Upper lobe of right lung (tissue), 1 donor: ENCODE measurements at places on chromosomes 12 and 14. TPM values are rescaled to one million over a fixed set of nuclear protein-coding genes. Genes with fewer than 3 reads are reported as not detected.

PLEK2 gene
- 2.5 TPM for total RNA-seq

ESR2 gene
- total RNA-seq: 1.3 TPM

CSRNP2 gene
- total RNA-seq: 34.5 TPM

SLC7A8 gene
- 49.8 TPM for total RNA-seq

GPR135 gene
- 2.1 TPM for total RNA-seq

SYT10 gene
- not detected for total RNA-seq

BATF gene
- total RNA-seq: 4.9 TPM

DNAJC22 gene
- total RNA-seq: 0.67 TPM

SERPINA5 gene
- 0.41 TPM for total RNA-seq

TCL1B gene
- not detected for total RNA-seq

AQP6 gene
- total RNA-seq: 0.35 TPM

SDR9C7 gene
- total RNA-seq: not detected

GRCh38 chr14:43900173-43900655 is 606.9 kb downstream of the FSCB start:
- no peak for DNase-seq

GRCh38 chr14:24037658-24038037 is 14.2 kb upstream of the CARMIL3 start:
- DNase-seq: no peak

GRCh38 chr12:115335048-115335447 is 651.1 kb upstream of the TBX3 start:
- DNase-seq: no peak

GRCh38 chr14:68365228-68365627 is 427.6 kb downstream of the ZFP36L1 start:
- no peak for DNase-seq

DNA sequence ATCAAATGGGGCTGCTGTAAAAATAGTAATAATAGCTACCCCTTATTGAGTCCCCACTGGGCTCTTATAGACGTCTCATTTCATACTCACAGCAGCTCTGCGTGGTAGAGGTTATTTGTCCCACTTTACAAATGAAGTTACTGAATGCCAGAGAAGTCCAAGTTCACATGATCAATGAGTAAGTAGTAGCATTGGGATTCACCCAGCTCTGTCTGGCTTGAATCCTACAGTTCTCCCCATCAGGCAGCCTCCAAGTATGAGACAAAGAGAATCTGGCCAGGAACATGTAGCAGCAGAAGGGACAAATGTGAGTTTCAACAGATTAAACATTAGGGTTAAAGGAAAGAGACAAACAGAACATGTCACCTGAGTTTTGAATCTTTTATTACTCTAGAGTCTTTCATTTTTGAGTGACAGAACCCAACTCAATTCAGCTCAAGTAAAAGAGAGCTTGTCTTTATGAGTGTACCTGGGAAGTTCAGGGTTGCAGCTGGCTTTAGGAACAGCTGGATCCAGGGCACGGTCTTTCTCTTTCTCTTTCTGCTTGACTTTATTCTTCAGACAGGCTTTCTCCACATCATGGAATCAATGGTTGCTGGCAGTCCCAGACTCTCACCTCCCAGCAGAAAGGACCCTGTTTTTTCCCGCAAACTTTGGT is 64.1 kb upstream of the JDP2 start:
- no peak for DNase-seq

- DNase-seq: no peak
These were observed 340.2 kb downstream of the MED13L start for GRCh38 chr12:115936997-115937916.

DNA sequence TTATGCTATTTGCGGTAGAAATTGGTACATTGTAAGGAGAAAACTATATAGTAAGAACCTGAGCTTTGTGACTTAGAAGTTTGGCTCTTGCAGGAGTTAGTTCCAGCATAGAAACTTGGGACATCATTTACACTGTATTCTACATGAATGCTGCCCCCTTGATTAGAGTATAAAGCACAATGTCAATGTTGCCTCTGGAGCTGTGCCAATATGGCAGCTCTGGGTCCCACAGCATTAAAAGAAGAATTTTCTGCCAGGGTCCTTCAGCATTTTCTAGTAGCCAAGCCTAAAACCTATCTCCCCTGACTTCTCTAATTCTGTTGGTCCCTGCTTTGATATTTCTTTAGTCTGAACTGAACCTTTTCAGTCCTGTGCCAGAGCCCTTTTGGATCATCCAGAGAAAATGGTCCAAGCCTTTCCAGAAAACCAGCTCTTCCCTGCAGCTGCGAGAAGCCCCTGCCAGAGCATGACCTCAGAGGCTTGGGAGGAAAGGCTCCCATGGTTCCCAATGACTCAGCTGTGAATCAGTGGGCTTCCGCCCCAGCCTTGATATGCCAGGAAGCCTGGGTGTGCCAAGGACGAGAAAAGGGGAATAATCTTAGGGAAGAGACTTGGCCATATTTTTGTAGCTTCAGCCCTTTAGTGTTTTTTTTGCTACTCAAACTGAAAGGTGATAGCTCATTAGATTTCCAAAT is 43.2 kb downstream of the PLEKHG7 start:
- no peak for DNase-seq

DNA sequence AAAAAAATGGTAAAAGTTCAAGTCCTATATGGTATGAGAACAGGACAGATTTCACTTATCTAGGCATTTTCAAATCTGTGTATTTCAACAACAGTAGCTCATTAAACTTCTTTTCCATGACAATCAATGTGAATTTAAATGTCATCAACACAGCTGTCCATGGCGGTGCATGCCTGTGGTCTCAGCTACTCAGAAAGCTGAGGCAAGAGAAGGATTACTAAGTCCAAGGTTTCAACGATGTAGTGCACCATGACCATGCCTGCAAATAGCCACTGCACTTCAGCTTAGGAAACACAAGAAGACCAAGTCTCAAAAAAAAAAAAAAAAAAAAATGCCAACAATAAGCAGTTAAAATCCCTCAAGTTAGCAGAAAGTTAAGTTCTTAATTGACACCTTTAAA is 214.6 kb downstream of the C12orf50 start:
- DNase-seq: no peak

DNA sequence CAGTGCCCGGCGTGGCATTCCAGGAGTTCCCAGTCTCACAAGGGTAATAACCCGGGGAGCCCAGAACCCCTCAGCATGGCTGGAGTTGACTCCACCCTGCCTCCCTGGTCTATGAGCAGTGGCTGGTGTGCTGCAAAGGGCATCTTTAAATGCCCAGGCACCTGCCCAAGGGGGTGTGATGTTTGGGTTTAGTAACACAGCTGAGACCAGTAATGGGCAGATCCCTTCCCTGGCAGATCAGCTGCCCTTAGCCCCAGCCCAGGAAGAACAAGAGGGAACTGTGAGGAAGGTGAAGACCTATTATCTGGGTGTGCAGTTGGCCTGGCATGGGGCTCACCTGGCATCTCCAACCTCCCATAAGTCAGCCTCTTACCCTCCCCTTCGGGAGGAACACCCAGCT is 35.9 kb downstream of the RBM19 start:
- no peak for DNase-seq

DNA sequence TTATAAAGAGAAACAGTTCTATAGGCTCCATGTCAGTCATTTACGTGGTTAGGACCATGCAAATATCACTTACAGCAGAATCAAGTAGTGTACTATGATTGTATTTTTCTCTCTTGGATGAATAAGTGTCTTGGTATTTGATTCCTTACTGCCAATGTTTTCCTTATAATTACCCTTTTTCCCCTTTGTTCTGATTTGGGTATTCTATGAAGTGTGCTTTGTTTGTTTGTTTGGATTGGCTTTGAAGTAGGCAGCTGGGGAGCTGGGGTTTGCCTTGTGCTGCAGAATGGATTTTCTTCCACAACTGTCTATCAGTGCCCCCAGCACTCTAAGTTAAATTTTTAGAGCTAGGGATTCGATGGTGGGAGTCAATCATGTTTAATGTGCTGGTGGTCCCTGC is 12.4 kb downstream of the TMEM120B start:
- DNase-seq: no peak

DNA sequence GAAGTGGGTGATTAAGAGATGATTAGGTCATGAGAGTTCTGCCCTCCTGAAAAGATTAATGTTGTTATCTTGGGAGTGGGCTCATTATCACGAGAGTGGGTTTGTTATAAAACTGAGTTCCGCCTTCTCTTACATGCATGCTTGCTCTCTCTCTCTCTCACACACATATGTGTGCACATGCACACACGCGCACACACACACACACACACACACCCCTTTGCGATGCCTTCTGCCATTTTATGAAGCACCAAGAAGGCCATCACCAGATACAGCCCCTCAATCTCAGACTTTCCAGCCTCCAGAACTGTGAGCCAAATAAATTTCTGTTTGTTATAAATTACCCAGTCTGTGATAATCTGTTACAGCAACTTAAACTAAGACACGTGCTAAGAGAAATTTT is 5.7 kb upstream of the SLC41A2 start:
- no peak for DNase-seq

DNA sequence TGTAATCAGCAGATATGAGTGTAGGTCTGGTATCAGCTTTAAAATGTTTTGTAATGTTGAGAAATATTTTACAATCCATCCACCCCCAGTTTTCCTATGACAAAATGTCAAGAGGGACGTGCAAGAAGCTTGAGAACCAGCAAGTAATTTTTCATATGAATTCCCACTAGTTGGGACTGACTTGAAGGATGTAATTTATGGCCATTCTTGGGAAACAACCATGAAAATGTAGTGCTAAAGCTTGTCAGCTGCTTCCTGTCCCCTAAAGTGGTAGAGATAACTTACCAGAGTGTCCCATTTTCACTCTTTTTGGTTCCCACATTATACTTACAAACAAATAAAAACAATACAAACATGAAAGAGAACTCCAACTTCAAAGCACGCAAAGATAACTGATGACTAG is 63.9 kb downstream of the RERG start:
- DNase-seq: no peak

DNA sequence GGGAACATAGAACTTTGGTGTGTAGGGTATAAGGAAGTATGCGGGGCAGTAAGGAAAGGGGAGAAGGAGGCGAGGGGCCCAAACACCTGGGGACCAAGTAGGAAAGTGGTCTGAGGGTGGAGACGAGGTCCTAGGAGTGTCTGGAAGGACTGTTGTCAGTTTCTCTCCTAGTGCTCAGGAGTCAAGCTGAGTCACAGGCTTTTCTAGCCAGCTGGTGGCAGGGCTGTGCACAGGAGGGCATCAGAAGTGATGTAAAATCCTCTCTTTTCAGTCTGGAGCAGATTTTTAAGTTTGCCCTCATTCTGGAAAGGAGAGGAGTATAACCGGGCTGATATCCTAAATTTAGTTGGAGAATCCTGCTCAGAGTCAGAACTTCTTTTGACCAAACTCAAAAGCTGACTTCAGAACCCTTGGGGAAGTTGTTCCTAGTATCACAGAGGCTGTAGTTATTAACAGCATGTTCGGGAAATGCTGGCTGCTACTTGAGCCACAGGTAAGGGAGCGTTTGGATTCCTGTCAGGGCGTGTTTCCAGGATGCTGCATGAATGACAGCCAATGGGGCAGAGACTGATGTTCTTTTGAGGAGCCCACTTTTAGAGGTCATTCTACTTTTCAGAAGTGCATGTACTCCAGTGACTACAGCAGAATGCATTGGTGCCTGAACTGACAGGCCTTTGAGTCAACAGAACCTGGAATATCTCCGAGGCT is 19.3 kb downstream of the ZNF664 start:
- DNase-seq: no peak

DNA sequence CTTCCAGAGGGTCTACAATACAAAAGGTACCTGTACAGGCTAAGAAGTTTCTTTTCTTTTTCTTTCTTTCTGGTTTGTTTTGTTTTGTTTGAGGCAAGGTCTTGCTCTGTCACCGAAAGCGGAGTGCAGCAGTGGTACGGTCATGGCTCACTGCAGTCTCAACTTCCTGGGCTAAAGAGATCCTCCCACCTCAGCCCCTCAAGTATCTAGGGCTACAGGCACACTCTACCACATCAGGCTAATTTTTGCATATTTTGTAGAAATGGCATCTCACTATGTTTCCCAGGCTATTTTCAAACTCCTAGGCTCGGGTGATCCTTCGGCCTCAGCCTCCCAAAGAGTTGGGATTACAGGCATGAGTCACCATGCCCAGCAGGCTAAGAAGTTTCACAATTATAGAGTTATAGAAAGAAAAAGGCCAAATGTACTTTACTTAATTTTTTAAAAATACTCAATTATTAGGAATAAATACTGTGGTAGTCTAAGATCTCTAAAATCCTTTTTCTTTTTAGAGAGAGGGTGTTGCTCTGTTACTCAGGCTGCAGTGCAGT is 3.0 kb upstream of the PIGH start:
- DNase-seq: no peak

DNA sequence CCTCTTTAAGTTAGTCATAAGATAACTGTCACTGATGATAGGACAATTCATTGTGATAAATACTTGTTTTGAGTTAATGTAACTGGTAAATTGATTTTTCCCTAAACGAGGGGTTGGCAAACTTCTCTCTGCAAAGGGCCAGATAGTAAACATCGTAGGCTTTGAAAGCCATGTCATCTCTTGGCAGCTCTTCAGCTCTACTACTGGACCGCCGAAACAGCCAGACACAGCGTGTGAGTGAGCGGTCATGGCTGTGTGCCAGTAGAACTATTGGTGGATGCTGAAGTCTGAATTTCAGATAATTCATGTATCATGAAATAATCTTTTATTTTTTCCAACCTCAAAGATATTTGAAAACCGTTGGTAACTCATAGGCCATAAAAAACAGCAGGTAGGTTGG is 9.9 kb downstream of the PIWIL1 start:
- DNase-seq: no peak

- no peak for DNase-seq
These were observed 387.3 kb downstream of the LRIG3 start for GRCh38 chr12:58532855-58533608.
